ENCODE measurements at places on chromosomes 2 and 18.

- DNase-seq: no peak
Measured at GRCh38 chr2:127423478-127423843, 5.2 kb downstream of the PROC start.

GRCh38 chr2:166440313-166440712, 53.7 kb downstream of the SCN7A start:
- no peak for DNase-seq

- DNase-seq: peak; percentile 82
Measured at GRCh38 chr18:2654928-2655177, 673 bp upstream of the SMCHD1 start.

GRCh38 chr2:72130659-72131360, 16.9 kb downstream of the CYP26B1 start:
- DNase-seq: no peak

- no peak for DNase-seq
Measured at GRCh38 chr2:233940376-233941276, 23.5 kb downstream of the TRPM8 start.
